ENCODE measurements at places on chromosomes 11 and 22.

DNA sequence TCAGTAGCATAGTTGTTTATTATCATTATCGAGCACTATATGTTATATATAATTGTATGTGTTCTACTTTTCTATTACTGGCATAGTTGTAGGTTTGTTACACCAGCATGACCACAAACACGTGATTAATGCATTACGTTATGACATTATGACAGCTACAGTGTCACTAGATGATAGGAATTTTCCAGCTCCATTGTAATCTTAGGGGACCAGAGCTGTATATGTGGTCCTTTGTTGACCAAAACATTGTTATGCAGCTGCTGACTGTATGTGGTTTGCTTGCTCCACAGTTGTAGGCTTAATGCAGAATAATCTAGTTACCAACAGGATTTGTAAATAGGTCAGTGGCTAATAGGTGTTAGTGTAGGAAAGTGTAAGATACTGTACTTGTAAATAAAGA lies 66.1 kb downstream of the HSD17B12 start:
- DNase-seq: no peak

DNA sequence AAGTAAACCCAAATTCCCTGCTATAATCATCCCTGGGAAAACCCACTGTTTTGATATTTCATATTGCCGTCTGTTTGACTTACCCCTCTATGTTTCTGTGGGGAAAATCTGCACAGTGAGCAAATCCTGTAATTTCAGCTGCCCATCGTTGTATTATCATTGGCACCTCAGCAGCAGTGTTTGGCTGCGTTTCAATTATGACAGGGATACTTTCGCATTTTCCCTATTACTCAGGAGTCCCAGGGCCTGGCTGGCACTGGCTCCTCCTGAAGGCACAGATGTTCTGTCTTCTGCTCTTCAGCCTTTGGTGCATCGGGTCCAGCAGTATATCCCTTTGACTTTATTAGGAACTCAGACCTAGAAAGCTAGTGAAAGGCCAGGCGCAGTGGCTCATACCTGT lies 12.2 kb upstream of the MMP12 start:
- no peak for DNase-seq

- no peak for DNase-seq
Measured at GRCh38 chr11:93728792-93729128, 12.5 kb downstream of the TAF1D start.

- DNase-seq: no peak
Measured at GRCh38 chr11:111388420-111388819, 9.3 kb upstream of the POU2AF1 start.

DNA sequence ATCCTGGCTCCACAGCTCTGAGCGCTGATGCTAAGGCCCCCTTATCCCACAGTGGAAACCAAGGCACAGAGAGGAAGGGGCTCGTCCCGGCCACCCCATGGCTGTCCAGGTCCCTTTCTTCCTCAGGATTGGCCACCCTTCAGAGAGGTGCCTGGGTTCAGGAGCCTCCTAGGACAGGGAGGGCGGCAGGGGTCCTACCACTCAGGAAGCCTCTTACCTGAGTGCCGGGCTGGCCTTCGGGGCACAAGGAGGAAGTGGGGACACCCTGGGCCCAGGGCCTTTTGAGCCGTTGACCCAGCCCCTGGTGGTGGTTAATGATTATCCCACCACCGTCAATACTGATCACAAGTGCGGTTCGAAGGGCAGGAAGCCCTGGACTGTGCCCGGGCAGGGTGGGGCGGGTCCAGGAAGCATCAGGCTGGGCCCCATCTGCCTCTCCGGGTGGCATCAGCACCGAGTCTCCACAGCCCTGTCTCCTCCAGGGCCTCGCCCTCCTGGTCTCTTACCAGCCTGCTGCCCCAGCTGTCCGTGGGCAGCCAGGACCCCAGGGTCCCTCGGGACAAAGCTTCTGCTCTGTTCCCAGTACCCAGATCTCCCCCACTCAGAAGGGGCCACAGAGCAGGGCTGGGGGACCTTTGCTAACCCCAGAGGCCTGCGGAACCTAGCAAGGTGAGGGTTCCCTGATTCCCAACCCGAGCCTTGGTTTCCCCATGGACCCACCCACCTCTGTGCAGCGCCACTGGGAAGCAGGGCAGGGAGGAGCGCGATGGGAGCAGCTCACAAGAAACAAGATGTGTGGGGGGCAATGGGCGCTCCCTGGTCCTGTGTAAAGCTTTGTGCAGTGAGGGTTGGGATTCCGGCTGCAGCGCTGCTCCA lies 15.0 kb upstream of the EHD1 start:
- DNase-seq: no peak

DNA sequence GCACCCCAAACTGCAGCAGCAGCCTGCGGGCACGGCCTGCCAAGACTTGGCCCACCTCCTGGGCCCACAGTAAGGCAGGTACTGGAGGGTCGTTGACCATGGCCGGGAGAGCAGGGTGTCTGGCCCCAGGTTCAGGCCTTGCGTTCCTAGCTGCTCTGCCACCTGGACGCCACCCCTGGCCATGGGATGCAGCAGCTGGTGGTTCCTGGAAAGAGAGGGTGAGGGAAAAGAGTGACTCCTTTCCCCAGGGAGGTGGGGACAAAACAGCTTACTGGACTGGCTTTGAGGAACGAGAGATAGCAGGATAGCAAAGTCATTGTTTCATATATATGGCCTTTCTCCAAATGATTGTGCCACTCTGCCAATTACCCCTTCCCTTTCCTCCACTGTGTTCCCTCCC lies 1.8 kb downstream of the BSCL2 start:
- DNase-seq: no peak

DNA sequence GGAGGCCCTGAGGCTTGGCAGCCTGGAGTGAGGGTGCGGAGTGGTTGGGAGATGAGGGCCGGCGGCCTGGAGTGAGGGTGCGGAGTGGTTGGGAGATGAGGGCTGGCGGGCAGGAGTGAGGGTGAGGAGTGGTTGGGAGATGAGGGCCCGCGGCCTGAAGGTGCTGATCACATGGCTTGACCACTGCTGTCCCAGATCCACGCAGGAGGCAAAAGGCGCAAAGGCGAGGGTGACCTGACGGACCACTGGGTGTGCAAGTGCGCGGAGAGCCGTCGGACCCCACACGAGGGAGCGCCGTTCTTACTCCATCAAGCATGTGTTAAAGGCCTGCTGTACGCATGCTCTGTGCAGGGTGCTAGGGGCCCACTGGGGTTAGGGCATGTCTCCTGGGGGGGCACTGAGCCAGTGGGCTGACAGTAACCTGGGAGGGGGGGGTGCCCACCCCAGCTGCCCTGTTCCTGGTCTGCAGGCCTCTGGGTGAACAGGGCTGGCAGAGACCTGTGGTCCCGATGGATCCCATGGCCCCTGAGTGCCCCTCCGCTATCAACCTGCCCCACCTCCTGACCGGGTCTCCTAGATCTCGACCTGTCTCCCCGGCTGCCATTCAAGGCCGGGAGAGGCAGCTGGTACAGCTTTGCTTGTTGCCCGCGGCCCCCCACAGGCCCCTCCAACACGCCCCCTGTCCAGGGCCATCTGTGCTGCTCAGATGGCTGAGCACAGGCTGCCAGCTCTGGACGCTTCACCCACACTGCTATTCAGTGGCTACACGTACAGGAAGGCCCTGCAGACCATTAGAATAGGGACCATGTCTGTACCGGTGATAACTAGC lies 21.1 kb downstream of the MRGPRD start:
- no peak for DNase-seq

- no peak for DNase-seq
Measured at GRCh38 chr11:109752212-109752825, 330.3 kb downstream of the C11orf87 start.

Data from HCT116 (cell line).